ENCODE measurements at places on chromosomes 1 and 21.

DNA sequence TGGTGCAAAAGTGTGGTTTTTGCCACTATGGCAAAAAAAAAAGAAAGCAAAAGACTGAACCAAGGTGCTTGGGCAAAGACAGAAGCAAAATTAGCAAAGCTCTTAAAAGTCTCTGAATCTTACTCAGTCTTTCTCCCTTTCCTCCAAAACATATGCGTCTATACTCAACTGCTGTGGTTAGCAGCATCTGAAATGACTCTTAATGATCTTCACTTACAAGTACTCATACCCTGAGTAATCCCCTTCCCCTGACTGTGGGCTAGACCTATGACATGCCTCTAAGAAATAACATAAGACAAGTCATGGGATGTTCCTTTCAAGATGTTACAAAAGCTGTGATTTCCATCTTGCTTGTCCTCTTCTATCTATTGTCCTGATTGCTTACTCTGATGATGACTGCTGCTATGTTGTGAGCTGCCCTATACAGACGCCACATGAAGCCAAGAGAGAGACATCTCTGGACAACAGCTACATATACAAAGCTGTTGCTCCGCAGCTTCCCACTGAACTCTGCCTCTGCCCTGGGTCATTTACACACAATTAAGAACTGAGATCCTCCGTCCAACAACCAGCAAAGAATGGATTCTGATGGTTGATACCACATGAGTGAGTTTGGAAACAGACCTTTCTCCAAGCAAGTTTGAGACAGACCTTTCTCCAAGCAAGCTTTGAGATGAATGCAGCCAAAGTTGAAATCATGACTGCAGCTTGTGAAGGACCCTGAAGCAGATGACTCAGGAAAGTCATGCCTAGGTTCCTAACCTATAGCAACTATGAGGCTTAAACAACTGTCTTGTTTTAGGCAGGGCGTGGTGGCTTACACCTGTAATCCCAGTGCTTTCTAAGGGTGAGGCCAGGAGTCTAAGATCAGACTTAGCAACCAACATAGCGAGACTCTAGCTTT lies 55.2 kb downstream of the PUM1 start:
- no peak for DNase-seq

DNA sequence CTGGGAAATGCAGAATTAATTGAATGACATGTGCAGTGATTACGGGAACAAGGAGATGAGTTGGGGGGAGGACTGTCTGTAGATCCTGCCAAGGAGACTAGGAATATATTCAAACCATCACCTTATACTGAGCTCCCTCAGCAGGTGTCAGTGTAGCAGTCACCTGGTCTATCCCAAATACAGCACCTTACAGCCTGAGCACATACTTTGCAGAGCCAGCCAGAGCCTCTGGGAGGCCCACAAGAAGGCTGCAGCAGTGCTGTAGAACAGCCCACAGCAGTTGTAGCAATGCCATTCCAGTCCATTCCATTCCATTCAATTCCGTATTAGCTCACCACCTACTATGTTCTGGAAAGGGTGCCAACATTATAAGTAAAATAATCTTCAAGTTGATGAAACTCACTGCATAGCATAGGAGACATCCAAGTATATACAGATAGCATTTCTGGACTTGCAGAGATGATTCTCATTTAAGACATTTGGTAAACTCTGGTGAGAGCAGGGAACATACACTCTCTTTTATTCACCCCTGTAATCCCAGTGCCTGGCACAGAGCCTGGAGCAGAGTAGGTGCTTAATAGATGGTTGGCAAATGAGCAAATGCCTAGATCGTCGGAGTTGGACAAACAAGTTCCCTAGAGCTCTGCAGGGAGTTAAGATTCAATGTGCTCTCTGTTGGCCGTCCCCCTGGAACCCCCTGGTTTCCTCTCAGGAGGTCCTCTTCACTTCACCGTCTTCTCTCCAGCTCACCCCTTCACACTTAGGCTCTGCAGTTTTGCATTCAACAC lies 44.7 kb downstream of the KCNC4 start:
- no peak for DNase-seq

DNA sequence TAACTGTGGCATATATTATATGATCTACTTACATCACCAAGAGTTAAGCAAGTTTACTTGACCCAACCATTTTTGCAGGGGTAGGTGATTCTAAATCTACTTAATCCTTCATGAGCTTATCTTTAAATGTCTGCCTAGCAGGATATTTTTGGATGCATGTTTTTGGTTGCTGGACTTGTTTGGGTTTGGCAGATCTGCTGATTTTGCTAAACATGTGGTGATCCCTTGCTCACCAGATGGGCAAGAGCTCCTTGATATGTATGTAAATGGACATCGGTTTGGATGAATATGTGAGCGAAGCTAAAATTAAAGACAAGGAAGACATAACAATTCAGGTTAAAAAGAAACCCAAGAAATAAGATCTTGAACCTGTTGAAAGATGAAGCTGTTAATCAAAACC lies 36.7 kb downstream of the FMN2 start:
- DNase-seq = no peak

DNA sequence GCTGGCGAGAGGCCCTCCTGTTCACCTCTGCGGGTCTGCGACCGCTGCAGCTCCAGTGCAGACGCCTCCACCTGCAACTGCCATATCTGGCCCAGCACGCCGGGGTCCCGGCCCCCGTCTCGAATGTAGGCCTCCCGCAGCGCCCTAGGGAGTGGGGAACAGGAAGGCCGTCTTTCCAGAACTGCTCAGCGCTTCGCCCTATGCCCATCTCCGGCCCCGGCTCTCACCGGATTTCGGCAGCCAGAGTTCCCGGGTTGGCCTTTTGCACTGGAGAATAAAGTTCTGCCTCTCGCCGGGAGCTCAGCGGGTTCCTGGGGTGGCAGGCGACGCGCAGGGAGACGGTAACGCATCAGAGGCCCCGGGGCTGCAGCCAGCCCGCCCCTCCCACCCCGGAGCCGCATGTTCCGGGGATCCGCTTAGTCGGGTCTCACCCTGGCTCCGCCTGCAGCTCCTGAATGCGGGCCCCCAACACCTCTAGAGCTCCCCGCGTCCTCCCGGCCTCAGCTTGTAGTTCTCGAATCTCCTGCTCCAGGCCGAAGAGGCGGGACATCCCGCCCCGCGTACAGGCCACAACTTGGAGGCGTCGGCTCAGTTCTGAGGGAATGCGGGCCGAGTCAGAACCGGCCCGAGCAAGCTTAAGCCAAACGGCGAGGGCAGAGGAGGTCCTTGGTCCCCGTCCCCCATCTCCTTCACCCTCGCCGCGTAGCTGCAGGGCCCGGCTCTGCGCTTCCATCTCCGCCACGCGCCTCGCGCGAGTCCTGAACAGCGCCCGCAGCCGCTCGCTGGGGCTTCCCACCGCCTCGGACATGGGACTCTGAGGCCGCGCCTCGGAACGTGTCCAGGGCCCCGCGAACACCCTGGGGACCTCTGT lies 1.1 kb downstream of the CCDC17 start:
- no peak for DNase-seq

DNA sequence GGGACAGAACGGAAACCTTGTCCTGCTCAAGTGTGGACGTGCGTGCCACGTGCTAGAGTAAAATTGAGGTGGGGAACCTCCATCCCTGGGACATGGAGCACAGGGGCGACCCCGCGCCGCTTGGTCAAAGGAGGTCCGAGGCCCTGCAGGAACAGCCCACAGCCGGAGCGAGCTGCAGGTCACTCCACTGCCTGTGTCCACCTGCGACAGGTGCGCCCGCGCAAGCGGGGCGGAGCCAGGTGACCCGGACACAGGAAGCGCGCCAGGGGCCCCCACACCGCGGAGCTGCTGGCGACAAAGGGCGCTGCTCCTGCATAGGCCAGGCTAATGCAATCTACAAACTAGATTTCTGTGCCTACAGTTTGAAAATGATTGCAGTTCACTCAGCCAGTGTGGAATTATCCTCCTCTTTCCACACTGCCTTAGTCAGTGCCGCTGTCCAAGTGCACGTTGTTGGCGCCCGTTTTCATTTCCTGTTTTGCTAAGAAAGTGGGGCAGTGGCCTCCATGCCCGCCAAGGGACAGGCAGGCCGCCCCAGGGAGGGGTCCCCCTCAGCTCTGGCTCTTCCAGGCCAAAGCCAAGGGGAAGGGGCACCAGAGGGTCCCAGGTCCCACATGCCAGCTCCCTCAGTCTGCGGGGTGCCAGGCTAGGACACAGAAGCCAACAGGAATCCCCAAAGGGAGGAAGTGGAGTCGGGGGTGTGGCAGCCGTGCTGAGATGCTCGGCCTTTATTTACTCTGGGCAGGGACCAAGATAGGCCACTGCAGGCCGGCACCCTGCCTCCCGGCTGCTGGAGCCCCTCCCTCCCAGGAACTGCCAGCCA lies 4.3 kb upstream of the NADK start:
- peak; percentile 38 for DNase-seq

DNA sequence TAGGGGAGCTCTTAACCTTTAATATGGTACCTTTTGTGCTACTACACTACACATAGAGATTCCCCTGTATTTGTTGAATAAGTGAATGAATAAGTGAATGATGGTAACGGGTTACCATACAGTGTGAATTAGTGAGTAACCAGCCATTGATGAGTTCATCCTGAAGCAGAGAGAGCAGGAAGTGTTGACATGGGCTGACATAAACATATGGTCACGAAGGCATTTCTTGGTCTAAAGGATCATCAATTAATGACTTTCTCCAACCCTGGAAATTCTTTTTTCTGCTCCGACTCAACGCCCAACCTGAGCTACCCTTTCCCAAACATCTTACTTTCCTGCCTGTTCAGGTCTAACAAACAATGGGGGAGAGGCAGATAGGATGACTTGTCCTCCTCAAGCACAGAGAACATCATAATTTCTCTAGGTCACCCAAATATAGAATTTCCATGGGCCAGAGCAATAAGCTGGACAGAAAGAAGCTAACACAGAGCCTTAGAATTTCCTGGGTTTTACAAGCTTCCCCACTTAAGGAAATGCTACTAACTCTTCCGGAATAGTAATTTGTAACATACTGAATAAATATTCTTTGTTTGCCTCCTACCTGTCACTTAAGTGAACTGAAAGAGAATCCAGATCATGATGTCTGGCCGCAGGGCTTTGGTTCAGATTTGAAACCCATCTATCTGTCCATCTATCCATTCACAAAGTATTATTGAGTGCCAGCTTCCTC lies 114.7 kb upstream of the NGF start:
- no peak for DNase-seq

GRCh38 chr21:43339668-43340067 lies 87.3 kb downstream of the SIK1 start:
- DNase-seq = no peak

GRCh38 chr1:204513117-204513716 lies 3.0 kb upstream of the MDM4 start:
- DNase-seq = no peak

GRCh38 chr1:155514582-155515187 lies 47.9 kb downstream of the ASH1L start:
- no peak for DNase-seq

DNA sequence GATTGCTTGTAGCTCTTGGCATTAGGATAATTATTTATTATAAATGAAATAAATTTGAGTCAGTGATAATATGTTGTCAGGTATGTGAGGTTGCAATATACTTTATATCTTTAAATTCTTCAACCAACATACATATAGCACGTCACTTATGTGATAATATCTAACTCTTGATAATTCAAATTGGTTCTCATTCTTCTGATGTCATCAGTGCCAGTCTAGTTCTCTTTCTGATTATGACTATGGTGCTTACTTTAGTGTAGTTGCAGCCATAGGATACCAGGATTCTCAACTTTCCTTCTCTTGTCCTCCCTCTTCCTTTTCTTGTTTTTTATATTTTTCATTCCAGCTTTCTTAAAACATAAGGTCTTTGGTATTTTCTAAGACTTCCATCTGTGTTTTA lies 34.8 kb upstream of the ATP6V1G3 start:
- DNase-seq = no peak

GRCh38 chr1:226349801-226350518 lies 41.0 kb upstream of the LIN9 start:
- no peak for DNase-seq
